Uterus (tissue), 4 donors: ENCODE measurements at places on chromosomes 3 and 15.

DNA sequence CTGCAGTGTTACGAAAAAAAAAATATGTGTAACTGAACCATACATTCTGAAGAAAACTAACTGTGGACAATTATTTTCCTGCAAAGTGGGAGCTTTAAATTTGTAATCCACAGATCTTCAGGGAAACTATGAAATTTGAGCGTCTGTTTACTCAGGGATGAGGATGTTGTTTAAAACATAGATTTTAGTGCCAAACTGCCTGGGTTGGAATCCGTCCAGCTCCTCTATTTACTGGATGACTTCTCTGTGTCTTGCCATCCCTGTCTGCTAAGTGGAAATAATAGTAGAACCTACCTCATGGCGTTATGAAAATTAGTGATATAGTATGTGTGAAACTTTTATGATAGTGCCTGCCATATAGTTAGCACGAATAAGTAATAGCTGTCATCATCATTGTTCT, 666.5 kb downstream of the SQOR start:
- no peak for DNase-seq

DNA sequence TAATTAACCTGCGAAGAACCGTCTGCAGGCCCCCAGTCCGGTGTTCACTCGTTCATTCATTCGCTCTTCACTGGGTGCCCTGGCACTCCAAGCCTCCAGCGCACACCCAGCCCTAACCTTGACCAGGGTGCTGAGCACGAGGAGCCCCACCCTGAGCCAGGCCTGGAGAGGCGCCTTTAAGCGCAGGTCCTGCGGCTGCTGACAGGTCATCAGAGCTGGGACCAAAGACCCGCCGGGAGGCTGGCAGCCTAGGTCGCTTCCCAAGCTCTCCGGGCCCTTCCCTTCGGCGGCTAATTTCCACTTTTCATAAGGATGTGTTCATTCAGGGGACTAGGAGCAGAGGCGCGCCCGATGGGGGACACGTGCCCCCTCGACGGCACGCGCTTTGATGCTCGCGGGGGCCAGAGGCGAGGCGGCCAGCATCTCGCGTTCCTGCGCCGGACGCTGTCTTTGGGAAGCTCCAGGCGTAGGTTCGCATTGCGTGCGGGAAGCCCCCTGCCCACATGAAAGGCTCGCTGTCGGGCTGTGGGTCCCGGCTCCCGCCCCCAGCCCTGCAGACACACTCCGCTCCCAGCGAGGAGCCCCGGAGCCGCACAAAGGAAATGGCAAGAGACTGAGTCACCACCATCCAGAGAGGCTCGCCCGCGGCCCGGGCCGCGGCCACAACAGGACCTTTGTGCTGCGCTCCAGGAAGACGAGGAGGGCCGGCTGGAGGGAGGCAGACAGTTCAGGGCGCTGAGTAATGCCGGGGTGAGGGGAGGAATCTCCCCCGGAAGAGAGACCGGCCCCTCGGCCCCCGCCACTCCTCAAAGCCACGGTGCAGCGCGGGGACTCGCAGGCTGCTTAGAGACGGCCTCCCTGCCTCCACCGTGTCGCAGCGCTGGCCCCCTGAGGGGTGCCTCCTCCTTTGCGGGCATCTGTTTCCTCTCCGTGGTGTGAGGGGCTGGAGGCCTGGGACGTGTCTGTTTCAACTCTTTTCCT, 266.4 kb upstream of the HES1 start:
- no peak for DNase-seq

- DNase-seq, result no peak
These were observed 320.9 kb upstream of the RASGRP1 start for GRCh38 chr15:38885471-38885952.

DNA sequence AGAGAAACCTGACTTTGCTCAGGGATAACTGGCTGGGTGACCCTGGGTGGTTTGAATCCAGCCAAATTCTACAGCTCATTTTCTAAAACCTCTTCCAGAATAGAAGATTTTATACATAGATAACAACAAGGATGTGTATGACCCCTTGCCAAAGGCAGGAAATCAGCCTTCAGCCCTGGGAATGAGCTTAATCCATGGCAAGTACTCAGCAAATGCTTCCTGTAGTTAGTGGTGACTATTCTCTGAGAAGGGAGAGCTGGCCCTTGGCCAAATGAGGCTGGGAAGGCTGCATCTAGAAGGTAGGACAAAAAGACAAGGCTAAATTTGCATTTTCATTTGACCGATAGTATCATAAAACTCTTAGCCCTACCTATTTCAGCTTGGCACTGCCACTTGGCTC, 4.6 kb upstream of the HACD3 start:
- peak; percentile 39 for DNase-seq

DNA sequence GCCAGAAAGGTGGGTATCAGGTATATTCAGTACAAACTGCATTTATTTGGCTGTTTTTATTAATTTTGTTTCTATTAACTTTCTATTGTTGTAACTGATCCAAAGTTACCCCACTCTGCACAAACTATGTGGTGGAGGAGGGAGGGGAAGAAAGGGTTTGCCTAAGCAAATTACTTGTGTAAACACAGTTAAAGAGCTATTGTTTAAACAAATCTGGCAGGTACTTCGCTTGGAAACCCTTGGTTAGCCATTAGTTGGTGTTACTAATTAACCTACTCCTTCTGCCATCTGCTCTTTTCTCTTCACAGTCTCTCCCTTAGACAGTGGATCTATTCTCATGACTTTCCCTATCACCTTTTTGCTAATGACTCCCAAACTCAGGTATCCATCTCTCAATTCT, 328.4 kb upstream of the NECTIN3 start:
- DNase-seq, result no peak

DNA sequence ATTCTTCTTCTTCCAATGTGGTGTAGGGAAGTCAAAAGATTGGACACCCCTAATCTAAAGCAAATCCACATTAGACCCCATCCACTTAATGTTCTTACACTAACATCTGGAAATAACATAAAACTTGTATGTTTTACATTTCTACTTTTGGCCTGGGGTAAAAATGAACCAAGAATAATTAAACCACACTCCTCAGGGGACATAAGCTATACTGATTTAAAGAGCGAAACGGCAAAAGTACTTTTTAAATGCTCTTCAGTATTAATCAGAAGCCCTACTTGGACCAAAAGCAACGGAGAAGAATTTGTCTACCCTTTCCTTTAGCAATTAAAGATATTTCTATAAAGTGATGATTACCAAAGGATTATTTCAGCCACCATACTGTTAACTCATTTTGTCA, 123.9 kb downstream of the TMCC1 start:
- no peak for DNase-seq

DNA sequence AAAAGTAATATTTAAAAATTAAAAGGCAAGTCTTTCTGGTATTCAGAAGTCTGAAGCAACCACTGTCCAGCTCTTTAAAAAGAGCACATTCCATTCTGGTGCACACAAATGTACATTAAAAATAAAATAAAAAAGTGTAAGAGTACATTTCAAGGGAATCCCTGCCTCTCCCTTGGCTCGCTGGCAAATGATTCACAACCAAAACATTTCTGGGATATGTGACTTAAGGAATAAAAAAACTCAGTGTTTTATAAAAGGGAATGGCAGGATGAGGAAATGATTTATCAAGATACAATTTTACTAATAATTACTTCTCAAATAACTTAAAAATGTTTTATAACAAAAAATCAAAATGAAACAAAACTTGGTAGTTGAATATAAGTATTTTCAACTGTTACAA, 23.8 kb upstream of the ANXA2 start:
- no peak for DNase-seq

- DNase-seq, result no peak
These were observed 696.6 kb upstream of the NAALADL2 start for GRCh38 chr3:174162550-174162949.

DNA sequence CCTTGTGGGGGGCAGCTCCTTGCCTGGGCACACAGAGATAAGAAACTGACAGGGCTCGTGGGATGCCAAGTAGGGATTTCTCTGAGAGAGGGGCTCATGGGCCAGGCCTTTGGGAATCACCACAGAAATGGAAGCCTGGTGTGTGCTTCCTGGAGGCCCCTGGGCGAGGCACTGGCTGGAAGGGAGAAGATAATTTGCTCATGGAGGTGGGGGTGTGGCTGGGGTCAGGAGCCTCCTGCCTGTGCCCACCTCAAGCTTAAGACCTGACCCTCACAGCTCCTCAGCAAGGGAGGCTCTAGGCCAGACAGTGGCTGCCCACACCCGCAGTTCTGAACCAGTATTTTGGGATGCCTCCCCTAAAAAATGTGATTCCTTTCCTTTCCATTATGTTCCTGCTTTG, 16.9 kb upstream of the CPNE9 start:
- no peak for DNase-seq

GRCh38 chr3:38334142-38335055, 12.2 kb upstream of the XYLB start:
- DNase-seq, result no peak

DNA sequence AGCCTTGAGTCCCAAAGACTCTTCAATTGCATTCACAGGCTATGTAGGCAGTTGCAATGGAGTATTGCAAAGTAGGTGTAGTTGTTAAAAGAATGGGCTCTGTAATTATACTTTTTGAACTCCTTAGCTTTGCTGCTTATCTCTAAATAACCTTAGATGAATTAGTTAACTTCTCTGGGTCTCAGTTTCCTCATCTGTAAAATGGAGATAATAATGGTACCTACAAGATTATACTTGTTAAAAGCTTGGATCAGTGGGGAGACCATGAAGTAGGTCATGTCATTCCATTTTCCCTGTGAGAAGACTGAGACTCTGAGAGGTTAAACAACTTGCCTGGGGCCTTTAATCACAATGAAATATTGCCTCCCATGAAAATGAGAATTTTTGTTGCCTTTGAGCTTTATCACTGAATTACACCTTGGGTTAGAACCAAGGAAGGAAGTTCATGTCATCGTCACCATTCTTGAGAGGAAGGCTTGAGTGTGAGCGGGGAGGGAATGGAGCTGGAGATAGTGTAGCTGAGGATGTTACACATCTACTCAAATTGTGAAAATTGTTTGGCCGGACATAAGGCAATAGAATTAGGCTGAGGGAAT, 38.1 kb downstream of the CTDSPL start:
- DNase-seq, result no peak

- no peak for DNase-seq
These were observed 3.1 kb upstream of the SLC24A1 start for GRCh38 chr15:65618560-65619109.

DNA sequence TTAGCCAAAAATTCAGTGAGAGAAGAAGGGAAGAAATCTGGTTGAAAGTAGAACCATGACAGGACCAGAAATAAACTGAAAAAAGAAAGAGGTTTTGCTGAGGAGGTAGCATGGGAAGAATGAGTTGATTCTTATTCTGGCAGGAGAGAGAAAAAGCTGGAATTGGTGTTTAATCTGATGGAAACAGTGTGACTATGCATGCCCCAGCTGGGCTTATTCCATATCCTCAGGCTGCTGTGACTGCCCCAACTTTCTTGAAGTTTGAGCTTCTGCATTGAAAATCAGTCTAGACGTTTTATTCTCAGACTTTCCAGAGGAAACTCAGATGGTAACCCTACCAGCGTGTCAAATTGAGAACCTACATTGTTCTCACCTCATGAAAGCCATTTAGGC, 352.5 kb upstream of the DCBLD2 start:
- DNase-seq, result no peak

- DNase-seq, result no peak
These were observed 6.8 kb upstream of the SHQ1 start for GRCh38 chr3:72855001-72855400.

GRCh38 chr15:47678040-47678439, 39.3 kb upstream of the SEMA6D start:
- no peak for DNase-seq

DNA sequence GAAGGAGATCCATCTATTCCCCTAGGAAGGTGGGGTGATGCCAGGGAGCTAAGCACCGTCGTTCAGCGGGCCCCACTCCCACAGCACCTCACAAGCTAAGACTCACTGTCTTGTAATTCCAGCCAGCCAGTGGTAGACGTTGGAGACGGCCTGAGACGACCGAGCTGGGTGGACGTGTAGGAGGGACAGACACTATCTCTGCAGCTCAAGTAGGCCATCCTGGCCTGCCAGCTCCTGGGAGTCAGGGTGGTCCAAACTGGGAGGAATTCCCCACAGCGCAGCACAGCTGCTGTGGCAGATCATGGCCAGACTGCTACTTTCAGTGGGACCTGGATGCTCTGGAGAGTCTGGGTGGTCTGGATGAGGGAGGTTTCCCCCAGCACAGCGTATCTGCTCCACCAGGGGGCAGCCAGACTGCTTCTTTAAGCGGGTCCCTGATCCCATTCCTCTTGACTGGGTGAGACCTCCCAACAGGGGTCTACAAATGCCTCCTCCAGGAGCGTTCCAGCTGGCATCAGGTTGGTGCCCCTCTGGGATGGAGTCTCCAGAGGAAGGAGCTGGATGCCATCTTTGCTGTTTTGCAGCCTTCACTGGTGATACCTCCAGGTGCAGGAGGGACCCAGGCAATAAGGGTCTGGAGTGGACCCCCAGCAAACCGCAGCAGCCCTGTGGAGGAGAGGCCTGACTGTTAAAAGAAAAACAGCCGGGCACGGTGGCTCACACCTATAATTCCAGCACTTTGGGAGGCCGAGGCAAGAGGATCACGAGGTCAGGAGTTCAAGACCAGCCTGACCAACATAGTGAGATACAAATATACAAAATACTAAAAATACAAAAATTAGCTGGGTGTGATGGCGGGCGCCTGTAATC, 27.6 kb downstream of the GNB5 start:
- no peak for DNase-seq

GRCh38 chr3:139534455-139534812, 5.1 kb downstream of the RBP1 start:
- peak; percentile 61 for DNase-seq

DNA sequence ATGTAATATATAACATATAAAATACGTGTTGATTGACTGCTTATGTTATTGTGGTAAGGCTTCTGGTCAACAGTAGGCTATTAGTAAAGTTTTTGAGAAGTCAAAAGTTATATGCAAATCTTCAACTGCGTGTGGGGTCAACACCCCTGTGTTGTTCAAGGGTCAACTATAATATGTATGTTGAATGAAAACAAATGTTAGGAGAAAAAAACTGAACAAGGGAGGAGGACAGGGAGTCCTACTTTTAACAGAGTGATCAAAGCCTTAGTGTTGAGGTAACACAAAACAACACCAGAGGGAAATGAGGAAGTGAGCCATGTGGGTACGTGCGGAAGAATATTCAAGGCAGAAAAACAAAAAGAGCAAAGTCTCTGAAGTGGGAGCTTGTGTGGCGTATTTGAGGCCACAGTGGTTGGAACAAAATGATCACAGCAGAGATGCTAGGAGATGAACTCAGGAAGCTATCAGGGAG, 62.5 kb downstream of the SFMBT1 start:
- DNase-seq, result no peak

- no peak for DNase-seq
These were observed 1.9 kb downstream of the TF start for GRCh38 chr3:133747907-133748639.
